Stimulated activated CD4-positive, alpha-beta T cell treated with anti-CD3 and anti-CD28 coated beads, Interleukin-15, amount 100 ng/mL, for 24 hours (primary cell): ENCODE measurements at places on chromosomes 16 and 17.

GRCh38 chr16:81807767-81808358 lies 28.8 kb downstream of the PLCG2 start:
- DNase-seq = no peak

DNA sequence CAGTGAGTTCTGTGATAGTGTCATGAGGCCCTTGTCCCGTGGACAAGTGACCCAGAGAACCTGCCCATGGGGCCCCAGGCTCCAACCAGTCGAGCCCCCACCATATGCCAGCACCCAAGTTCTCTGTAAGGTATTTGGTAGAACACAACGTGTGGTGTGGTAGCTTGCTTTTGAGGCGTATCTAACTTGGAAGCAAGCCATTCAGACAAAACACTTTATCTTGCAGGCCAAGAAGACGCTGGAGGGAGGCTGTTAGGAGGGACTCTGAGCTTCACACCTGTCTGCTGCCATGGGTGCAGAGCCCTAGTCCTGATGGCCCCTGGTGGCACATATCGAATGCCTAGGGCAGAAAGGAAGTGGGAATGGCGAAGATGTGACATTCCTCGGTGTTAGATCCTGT lies 1.6 kb downstream of the NDUFAF8 start:
- DNase-seq = no peak

- no peak for DNase-seq
Observed at GRCh38 chr16:90018652-90019542, at the start of gene DBNDD1. TSS of gene DBNDD1 (minus strand) at chr16:90019456. CDS start at chr16:90019341, 115 bp downstream.

DNA sequence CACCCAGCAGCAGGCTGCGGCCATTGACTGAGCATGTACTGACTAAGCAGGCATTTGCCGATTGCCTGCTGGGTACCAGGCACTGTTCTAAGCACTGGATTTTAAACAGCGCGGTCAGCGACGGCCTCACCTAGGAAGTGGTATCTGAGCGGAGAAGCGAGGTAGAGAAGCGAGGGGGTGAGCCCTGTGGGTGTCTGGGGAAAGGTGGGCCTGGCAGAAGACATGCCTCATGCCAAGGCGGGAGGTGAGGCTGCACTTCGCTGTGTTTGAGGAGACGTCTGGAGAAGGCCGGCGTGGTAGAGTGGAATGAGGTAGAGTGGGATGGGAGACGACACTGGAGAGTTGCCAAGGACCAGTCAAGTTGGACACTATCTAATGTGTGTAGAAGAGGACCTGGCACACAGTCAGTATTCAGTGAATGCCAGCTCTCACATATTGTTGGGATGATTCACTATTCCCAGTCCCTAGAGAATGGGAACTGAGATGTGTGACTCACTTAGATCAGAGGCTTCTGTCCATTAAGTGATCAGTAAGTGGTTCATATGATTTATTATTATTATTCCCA lies 14.4 kb downstream of the SYCE1L start:
- no peak for DNase-seq

GRCh38 chr17:75155191-75155601 lies 884 bp upstream of the JPT1 start:
- DNase-seq = no peak

- DNase-seq = no peak
Observed at GRCh38 chr17:41396996-41397660, at the start of gene KRT31. TSS of gene KRT31 (minus strand) at chr17:41397608. CDS start at chr17:41397539, 69 bp downstream.

DNA sequence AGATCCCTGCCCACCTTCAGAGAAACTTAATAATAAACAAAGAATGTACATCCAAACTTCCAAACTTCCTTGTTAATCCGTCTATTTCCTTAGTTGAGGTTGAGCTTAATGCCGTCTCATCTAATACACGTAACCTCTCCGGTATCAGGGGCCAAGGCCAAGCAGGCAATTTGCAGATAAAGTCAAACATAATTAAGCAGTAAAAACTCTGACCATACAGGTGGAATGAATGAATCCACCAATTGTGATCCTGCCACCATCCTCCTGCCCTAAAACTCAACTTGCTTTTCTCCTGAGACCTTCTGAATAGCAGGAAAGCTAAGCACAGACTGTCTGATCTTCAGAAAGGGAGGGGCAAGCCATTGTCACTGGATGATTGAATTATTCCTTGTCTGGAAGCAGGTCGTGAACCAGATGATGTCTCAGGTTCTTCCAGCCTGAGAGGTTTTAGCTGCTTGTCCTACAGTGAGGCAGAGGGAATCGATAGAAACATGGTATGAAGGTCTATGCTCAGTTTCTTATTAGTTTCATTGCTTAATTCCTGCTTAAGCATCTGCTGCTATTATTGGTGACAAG lies 1111.8 kb upstream of the EEF2KMT start:
- DNase-seq = no peak

GRCh38 chr16:56700631-56701030 lies 18.4 kb downstream of the MT1X start:
- no peak for DNase-seq

GRCh38 chr16:75927810-75928209 lies 201.5 kb upstream of the CPHXL start:
- DNase-seq = no peak
